AG10803 (cell line): ENCODE measurements at places on chromosomes 2 and 18.
A peak's percentile ranks its signal among the peaks of the same experiment; 100 is the strongest.

GRCh38 chr18:70468861-70469547 is 180.2 kb downstream of the SOCS6 start:
- no peak for DNase-seq

GRCh38 chr2:211611061-211611518 is 927.5 kb downstream of the ERBB4 start:
- no peak for DNase-seq

GRCh38 chr2:76247006-76247405 is 536.3 kb upstream of the GCFC2 start:
- no peak for DNase-seq

- no peak for DNase-seq
Measured at GRCh38 chr2:150873396-150873772, 385.9 kb upstream of the RND3 start.

- DNase-seq, result no peak
Measured at GRCh38 chr2:146477383-146477782, 1367.4 kb upstream of the ACVR2A start.

DNA sequence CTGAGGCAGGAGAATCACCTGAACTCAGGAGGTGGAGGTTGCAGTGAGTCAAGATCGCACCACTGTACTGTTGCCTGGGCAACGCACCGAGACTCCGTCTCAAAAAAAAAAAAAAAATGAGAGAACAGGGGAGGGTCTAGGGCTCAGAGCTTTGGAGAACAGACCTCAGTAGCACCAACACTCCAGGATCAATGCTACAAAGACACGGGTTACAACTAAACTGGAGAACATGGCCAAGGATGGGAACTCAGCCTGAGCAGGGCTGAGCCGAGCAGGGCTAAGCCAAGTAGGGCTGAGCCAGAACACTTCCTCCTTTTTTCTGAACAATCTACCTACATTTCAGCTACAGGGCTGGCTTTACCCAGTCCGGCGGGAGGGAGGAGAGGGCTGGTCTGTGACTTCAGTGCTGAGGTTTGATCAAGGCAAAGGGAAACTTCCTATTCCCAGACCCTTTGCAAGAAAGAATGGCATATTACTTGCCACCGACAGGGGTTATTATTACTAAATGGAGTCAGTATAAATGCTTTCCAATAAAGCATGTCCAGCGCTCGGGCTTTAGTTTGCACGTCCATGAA is 2.9 kb upstream of the CASP8 start:
- DNase-seq, result no peak

- DNase-seq, result no peak
Measured at GRCh38 chr2:159054985-159055384, 86.5 kb downstream of the TANC1 start.

- no peak for DNase-seq
Measured at GRCh38 chr2:127201452-127201851, 18.6 kb downstream of the CYP27C1 start.

GRCh38 chr2:41966431-41966893 is 81.4 kb upstream of the PKDCC start:
- DNase-seq, result peak; percentile 99

DNA sequence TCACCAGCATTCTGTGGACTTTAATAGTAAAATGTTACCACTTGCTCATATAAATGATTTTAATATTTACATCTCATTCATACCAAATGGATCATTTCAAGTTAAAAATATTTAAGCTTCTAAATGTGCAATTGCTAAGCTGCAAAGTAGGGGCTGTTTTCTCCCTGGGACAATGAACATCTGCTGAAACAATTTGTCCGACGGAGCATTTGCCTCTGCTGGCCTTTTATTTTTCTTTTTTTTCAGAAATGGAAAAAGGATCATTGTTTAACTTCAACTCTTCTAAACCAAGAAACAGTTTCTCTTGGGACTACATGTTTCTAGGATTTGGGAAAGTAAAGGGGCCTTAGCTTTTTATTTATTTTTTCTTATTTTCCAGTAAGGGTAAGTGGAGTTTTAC is 43.8 kb upstream of the ITPRID2 start:
- no peak for DNase-seq

GRCh38 chr2:228681426-228681825 is 499.9 kb upstream of the SPHKAP start:
- DNase-seq, result peak; percentile 72

DNA sequence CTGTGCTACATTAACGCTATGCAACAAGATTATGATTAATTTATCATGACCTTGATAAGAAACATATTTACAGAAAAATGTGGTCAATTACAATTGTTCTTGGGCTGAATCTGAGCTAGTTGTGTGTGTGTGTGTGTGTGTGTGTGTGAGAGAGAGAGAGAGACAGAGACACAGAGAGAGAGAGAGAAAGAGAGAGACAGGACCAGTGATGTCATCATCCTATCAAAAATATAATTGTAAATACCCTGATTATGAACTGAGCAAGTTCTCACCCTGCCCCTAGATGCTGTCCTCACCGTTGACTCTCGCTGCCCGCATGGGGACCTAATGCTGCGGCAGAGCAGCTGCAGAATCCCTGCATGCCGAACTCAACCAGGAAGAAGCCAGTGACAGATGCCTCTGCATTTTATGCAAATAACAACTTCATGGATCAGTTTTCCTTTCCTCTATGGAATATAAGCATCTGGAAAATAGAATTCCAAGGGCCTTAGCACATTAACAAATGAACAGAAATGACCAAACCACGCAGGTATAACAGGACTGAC is 512.5 kb downstream of the PLCL1 start:
- DNase-seq, result no peak

- no peak for DNase-seq
Measured at GRCh38 chr2:124666976-124667375, 641.9 kb downstream of the CNTNAP5 start.

GRCh38 chr18:615092-615521 is 18.3 kb downstream of the CLUL1 start:
- DNase-seq, result no peak

GRCh38 chr18:8752329-8752728 is 47.0 kb downstream of the MTCL1 start:
- peak; percentile 69 for DNase-seq

DNA sequence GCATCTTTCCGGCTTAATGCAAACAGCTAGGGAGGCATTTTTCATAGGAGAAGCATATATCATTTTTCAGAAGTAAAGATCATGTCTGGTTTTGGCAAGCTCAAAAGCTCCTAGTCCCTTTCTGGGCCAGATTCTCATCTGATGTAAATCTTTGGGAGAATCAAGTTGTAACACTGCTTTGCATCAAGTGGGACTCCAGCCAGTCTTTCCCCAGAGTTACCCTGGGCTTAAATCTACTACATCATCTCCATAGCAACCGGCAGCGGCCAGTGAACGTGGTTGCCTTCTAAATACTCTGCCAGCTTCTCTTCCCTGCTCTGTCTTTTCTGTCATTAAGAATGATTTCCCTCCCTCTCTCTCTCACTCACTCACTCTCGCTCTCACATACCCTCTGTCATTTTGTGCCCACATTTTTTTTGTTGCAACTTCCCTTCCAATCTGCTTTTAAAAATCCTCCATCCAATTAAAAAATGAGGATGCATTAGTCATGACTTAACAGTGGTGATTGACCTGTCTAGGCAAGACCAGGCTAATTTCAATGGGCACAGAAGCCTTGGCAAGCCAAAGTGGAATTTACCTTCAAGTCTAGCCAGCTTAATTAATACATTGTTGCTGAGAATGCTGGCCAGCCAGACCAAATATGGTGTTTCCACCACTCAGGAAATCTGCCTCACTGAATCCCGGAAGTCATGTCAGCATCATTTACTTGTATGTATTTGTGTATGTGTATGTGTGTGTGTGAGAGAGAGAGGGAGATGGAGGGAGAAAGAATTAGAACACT is 93.0 kb downstream of the NRP2 start:
- DNase-seq, result peak; percentile 46

GRCh38 chr2:68834737-68835376 is 36.3 kb downstream of the BMP10 start:
- no peak for DNase-seq

DNA sequence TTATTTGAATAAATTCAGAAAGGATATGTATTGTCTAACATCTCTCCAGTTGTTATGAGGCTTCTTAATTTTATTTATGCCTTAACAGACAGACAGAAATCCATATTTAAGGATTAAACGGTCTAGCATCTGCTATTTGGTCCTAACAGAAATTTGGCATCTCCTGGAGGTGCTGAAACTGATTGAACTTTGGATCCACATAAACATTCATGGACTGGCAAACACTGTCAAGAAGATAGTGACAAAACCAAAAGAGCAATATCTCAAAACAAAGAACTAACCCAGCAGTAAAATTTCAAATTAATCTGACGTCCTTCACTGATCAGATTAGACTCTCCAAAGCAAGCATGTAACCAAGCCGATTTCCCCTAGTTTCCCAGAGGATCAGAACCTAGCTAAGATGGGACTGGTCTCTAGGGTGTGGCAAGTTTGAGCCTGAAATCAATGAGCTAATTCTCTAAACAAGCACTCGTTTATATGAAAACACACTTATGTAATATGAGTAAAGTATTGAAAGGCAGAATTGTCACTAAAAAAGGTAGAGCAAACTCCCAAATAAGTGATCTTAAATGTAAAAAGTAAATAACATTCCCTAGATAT is 139.5 kb downstream of the NOL4 start:
- DNase-seq, result no peak

GRCh38 chr2:156339110-156339847 is 6.8 kb upstream of the NR4A2 start:
- DNase-seq, result no peak

DNA sequence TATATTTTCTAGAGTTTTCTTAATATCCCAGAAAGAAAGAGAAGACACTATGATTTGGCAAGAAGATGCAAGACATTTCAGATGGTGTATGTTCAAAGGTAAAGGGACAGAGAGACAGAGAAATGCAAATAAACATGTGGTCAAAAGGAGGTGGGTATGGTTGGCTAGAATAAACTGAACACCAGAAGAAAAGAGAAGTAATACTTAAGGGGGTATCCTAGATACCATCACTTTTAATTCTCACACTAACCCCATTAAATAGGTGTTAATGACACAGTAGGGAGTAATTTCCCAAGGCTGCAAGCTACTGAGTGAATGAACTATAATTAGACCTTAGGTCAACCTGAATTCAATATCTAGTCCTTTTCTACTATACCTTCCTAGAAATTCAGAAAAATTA is 111.2 kb upstream of the CD226 start:
- no peak for DNase-seq

DNA sequence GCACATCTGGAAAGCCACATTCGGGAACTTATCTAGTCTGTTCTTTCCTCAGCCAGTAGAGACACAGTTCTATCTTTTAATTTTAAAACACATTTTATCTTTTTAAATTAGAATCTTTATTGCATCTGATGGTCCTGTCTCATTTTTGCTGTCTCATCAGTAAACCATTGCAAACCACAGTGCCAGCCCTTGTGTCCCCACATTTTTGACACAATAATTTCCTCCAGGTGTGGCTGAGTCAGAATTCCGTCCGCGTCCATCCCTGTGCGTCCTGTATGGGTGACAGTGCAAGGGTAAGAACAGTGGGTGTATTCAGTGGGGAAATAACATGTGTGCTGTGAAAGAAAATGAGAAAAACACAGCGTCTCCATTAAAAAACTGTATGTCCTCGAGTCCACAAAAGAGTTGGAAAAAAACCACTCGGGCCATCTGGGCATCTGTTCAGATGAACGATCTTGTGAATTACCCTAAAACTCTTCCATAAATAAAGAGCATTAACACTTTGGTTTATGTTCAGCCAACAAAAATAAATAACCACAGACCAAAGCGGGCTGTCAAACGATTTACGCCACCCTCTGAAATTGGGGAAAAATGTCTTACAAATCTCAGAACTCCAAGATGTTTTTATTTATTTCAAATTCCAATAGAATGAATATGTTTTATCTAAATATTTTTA is 137.3 kb downstream of the ZNF516 start:
- peak; percentile 41 for DNase-seq

GRCh38 chr2:216660496-216660895 is 27.3 kb downstream of the IGFBP2 start:
- DNase-seq, result no peak

- no peak for DNase-seq
Measured at GRCh38 chr2:195656161-195656858, 716 bp upstream of the SLC39A10 start.

GRCh38 chr2:53987336-53987921 is 16.6 kb upstream of the PSME4 start:
- no peak for DNase-seq

- no peak for DNase-seq
Measured at GRCh38 chr18:37987901-37988300, 422.3 kb upstream of the CELF4 start.

GRCh38 chr2:143375384-143375880 is 246.2 kb downstream of the ARHGAP15 start:
- no peak for DNase-seq

GRCh38 chr2:15584767-15585469 is 6.8 kb upstream of the DDX1 start:
- no peak for DNase-seq

DNA sequence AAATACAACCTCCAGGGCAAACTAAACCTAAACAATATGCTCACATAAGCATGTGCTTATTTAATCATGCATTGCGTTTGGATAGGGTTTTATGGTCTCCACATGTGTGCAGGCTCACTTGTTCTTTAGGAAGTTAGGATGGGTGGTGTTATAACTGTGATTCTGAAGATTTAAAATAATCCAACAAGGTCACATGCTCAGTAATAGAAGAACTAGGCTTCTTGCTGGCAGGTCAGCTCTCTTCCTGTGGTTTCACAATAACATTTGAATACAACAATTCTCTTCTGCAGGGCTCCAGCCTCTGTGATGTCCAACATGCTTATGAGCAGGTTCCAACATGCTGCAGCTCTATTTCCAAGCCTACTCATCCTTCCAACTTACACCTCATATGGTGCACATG is 84.0 kb downstream of the MYL12B start:
- no peak for DNase-seq

GRCh38 chr2:65081232-65081685 is 25.0 kb downstream of the CEP68 start:
- no peak for DNase-seq

DNA sequence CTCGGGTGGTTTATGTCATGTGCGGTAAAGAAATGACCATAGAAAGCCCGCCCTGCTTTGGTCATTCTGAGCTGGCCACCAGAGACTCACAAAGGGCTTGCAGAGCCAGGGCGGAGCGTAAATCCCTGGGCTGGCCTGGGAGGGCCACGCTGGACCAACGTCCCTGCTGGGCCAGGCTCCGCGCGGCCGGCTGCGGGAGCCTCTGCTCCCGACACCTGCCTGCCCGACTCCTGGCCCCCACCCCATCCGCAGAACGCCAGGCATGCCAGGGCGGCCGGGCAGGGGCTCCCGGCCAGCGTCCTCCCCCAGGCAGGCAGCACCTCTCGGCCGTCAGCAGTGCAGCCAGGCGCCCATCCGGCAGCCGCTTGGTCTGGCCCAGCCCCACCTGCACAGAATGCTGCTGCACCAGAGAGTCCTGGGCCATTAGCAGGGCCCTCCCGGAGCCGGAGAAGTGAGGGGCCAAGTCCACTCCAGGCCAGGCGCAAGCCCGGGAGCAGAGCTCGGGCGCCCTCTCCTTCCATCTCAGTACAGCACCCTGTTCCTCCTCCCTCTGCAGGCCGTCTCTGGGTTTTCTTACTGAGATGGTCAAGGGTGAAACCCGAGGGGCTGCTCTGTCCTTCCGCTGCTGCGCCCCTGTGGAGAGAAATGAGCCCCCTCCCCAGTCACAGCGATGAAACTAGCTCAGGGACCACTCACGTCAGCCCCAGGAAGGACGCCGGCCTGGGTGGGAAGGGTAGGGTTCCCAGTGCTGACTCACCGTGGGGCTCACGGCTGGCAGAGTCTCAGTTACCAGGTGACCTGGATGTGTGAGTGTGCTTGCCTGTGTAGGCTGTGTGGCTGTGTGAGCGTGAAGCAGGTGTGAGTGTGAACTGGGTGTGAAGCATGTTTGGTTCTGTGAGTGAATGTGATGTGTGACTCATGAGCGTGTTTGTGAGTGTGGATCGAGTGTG is 83.3 kb downstream of the PTGR3 start:
- no peak for DNase-seq
